ENCODE measurements at places on chromosomes 5 and 9.
A peak's percentile ranks its signal among the peaks of the same experiment; 100 is the strongest.

DNA sequence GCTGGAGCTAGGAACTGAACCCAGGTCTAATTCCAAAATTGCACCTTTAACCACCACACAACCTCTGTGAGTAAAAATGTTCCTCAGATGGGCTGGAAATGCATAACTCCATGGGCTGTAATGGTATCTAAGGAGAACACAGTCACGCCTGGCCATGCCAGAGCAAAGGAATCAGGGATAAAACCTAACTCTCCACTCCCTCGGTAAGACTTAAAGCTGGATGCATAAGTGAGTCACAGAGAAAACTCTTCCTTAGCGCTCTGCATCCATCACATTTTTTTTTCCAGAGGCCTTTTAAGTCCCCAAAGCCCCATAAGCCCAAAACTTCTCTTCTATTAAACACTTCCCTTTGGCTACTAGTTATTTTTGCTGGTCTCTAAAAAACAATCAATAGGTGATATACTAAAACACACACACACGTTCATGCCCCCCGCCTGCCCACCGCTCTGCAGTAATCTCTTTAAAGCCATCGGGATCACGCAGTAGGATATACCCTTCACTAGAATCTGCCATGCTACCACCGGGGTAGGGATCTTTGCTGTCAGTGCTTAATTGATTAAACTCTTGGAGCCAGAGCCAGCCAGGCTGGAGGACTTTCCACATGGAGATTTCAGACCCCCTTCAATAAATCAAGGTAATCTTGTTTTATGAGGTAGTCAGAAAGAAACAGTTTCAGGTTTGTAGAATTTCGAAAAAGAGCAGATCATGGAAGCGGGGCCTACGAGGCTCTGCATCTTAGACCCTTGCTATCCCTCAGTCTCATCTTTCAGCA, 212.9 kb downstream of the MAPKAP1 start:
- DNase-seq, result no peak

DNA sequence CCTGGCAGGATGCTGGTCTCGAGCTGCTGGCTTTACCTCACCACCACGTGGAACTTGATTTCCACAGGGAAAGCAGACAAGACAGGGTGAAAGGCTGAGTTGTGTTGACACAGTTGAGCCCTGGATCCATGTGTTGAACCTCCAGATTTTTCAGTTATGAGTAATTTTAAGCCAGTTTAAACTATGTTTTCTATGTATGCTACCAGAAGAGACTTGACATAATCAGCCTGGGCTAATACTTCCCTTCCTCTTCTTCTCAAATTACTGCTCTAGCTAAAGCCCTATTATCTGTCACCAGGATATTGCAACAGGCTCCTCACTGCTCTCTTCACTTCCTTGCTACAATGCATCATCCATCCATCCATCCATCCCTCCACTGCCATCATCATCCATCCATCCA, 12.0 kb upstream of the PHYKPL start:
- no peak for DNase-seq

DNA sequence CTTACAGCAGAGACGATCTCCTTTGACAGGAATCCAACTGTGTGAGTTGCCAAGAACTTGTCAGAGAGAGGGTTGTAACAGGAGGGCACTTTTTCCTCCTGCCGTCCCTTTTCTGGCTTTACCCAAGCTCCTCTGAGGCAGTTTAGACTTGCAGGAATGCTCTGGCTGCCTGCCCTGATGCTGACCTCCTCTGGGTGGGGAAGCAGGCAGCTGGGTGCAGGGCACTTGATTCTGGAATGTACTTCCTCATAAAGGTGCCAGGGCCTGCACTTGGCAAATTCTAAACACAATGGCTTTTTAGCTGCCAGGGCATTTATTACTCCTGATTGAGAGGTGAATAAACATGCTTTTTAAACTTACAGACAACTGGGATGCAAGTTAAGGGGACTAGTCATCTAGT, 190.4 kb downstream of the EPB41L4A start:
- no peak for DNase-seq

DNA sequence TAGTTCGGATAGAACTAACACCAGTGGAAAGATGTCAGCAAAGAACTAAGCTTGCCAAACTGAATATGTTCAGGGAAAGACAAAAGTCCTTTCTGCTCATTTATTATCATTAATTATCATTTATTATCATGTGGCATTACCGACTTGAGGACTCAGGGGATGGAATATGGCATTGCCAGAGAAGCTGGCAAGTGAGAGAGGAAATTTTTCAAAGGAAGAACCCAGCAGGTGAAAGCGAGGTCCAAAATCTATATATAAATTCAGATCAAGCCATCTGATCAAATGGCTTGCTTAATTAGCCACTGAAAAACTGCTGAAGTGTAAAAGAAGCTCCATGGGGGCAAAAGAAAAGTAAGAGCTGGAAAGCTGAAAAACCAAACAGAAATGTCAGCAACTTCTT, 1049.6 kb upstream of the SEMA6A start:
- no peak for DNase-seq

- no peak for DNase-seq
Observed at GRCh38 chr5:130514984-130515690, 610.9 kb downstream of the CHSY3 start.

GRCh38 chr5:130964231-130965202, 200.5 kb downstream of the HINT1 start:
- no peak for DNase-seq

DNA sequence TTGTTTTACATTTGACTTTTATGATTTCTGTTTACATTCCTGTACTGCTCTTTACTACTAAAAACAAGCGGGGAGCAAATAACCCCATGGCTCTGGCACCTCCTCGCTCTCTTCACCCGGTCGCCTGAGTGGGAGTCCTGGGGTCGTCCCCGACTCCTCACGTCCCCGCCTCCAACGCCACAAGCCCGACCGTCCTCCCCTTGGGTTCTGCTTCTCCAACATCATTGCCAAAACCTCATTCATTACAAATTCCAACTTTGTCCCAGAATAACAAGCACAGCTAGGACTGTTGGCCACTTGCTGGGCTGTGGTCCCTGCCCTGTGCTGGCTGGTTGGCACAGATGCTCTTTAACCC, 35.1 kb downstream of the MRPL36 start:
- DNase-seq, result no peak

- no peak for DNase-seq
Observed at GRCh38 chr5:76482984-76483383, 79.9 kb downstream of the IQGAP2 start.

DNA sequence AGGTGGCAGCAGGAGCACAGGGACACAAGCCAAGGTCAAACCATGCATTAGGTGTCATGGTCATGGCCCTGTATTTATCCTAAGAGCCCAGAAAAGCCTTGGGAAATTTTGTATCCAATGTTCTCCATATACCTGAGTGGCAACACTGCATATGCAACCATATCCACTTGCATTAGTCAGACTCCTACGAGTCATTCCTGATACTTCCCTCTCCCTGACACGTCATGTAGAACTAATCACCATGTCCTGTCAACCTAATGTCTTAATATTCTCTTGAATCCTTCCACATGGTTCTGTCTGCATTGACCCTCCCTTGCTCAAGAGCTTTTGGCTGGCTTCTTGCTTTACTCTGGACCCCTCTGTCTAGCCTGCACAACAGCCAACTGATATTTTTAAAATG, 9.4 kb downstream of the SCGB3A2 start:
- DNase-seq, result no peak

DNA sequence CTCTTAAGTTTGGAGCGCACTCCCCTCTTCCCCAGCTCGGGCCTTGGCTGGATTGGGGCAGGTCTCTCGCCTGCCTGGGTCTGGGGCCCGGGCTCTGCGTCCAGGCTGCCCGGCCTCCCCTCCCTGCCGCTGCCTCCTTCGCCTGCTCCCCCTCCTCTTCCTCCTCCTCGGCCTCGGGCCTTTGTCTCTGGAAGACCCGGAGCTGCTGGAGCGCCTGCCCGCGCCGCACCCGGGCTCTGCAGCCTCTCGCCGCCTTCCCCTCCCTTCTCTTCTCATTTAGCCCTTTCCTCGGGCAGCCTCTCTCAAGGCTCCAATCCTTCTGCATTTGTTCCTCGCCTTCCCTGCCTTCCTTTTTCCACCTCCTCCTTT, 218.5 kb downstream of the C9orf50 start:
- no peak for DNase-seq

GRCh38 chr5:159543326-159543725, 213.0 kb upstream of the IL12B start:
- DNase-seq, result no peak

DNA sequence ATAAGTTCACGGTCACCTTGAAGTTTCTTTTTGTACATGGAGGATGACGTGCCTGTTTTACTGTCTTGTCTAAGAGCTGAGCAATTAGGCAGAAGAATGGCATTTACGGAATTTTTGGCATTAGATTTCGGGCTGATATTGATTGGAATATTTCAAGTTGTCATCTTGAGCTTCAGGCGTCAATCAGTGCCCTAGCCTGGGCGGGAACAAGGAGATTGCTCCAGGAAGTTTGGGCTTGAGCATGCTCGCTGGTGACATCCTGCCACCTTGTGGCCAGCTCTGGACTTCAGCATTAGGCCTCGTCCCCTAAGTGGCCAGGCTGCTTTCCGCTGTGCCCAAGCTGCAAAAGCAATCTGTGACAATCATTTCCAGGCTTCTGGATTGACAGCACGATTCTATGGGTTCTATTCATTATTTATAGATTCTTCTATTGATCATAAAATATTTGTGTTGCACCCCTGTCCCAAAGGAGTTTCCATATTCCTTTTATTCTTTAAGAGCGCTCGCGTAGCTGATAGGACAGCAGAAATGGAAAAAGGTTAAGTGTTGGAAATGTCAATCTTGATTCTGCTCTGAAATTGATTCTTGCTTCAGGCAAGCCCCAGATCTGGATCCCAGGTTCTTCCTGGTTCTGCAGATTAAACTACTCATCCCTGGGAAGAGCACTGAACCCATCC, 79.3 kb downstream of the SLC28A3 start:
- DNase-seq, result peak; percentile 68

GRCh38 chr5:95134326-95134725, 150.6 kb downstream of the MCTP1 start:
- no peak for DNase-seq

DNA sequence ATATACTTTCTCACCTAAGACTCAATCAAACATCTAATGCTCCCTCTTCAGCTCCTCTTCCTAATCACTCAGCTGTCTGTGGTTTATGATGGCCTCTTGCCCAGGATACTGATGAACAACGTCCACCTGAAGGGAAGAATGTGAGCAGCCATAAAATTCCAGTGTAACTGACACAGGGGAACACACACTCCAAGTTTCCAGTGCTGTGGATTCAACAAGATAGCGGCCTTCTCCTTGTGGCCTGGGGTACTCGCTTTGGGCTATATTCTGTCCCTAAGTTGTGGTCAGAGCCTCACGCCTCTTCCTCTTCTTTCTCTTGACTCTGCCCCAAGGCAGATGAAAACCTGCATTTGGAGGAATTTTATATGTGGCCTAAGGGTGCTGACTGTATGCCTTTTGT, 11.7 kb downstream of the B4GALT1 start:
- no peak for DNase-seq

DNA sequence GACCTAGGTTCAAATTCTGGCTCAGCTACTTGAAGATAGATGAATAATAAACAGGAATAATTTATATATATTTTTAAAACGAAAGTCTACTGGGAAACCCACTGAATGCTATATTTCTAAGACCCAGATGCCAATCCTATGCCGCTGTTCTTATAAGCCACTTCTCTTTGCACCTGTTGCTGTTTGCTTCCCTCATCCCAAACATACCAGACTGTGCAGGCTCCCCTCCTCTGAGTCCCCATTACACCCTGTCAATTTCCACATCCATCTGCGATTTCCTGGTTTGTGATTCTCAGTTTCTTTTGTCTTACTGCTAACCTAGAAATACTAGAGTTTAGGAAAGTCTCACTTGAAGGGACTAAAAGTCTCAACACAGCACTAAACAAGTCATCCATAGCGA, 92.8 kb upstream of the CAST start:
- DNase-seq, result no peak

- no peak for DNase-seq
Observed at GRCh38 chr9:136718345-136719194, 6.2 kb downstream of the DIPK1B start.

DNA sequence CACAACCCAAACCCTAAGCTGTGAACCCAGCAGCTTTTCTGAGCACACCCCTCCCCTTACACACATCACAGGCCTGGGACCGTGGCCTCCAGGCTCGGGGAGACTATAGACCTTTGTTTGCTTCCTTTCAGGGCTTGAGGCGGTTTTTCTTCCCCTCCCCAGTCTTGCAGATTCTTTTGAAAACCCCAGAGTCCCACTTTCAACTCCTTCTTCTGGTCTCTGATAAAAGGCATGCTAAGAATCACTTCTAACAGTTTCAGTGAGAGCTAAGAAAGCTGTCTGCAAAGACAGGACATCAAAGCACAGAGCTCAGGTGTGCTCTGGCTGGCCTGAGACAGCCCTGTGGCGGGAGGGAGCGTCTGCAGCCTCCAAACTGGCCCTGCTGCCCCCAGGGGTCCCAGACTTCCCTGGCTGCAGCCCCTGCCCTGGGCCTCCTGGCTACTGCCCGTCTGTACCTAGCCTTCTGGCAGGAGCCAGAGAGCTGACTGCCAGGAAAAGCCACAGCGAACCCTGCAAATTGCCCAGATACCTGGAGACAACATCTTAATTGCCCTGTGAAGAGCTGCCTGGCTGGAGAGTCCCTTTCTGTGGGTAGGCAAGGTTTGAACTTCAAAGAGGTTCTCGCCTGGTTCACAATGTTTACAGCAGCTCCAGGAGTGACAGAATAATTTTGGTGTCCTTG, 138.9 kb downstream of the GADD45G start:
- no peak for DNase-seq

DNA sequence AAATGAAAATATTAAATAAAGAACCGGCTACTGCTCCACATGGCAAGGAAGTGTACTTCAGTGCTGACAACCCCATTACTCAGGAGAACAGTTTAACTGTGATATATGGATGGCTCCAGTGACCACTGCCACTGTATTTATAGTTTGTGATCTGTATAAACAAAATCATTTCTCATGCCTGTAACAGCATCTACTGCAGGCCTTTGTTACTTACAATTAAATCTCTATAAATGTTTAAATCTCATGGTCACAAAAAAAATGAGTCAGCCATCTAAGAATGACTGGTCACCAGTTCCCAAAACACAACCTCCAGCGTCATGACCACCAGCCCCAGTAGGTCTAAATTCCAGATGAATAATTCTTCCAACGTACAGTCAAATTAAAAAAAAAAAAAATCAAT, 24.6 kb downstream of the SERINC5 start:
- no peak for DNase-seq

GRCh38 chr5:60010328-60010727, 116.8 kb upstream of the PDE4D start:
- no peak for DNase-seq
